ENCODE measurements at places on chromosomes 4 and X. TPM values are rescaled to one million over a fixed set of nuclear protein-coding genes. Genes with fewer than 3 reads are reported as not detected.
A peak's percentile ranks its signal among the peaks of the same experiment; 100 is the strongest.

Gene PAGE4
- total RNA-seq = not detected

DNA sequence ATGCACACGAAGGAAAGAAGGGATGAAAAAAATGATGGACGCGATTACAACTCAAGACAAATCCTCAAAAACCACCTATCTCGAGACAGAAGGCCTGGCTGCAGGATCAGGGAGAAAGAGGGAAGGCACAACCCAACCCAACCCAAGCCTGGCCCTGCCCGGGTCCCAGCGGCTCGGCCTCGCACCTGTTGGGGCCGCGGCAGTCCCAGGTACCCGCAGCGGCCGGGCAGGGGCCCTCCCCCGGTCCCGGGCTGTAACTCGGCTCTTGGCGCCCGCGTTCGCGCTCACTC lies 464 bp downstream of the RASGEF1B start:
- DNase-seq = no peak

GRCh38 chr4:176001151-176002006 lies 64.3 kb upstream of the WDR17 start:
- DNase-seq = peak; percentile 5

Gene UNC5C
- not detected for total RNA-seq

DNA sequence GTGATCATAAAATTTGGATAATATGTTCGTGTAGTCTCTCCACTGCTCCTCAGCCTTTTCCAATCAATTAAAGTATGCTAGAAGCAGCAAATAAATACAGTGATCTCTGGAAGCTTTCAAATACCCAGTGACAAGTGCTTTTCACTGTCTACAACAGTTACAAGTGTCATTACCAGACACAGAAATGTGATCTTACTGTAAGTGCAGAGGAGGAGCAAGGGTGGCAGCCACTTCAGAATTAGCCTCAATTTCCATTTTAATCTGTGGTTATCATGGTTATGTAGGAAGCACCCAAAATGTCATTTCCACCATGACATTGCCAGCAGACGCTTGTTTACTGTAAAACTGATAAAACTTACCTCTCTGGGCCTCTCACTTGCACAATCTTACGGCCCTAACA lies 133.9 kb upstream of the ADAMTS3 start:
- no peak for DNase-seq

DNA sequence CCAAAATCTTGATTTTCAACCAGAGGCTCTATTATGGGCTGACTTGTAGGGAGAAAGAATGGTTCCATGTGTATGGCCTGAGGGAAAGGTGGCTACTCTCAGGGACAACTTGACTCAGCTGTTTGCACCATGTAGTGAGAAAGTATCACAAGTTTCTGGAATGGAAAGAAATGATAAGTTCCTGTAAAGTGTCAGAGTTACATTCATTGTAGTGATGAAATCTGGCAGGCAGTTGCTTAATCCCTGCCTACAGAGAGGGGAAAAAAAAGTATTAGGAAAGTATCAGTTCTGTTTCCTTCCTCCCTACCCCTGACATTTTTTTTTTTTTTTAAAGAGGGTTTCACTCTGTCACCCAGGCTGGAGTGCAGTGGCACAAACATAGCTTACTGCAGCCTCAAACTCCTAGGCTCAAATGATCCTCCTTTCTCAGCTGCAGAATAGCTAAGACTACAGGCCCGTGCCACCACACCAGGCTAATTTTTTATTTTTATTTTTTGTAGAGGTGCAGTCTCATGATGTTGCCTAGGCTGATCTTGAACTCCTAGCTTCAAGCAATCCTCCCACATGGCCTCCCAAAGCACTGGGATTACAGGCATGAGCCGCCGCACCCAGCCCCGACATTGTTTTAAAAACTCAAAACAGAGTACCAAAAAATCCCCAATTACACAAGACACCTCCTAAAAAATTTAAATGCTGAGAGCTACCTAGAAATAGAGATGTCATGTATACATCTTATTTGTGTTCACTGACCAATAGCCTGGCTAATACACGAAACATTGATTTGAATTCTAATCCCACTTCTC lies 4.8 kb upstream of the FBXL5 start:
- DNase-seq = peak; percentile 22

All from activated CD4-positive, alpha-beta T cell treated with anti-CD3 and anti-CD28 coated beads for 36 hours (primary cell).